ENCODE measurements at places on chromosomes 2 and 18.

DNA sequence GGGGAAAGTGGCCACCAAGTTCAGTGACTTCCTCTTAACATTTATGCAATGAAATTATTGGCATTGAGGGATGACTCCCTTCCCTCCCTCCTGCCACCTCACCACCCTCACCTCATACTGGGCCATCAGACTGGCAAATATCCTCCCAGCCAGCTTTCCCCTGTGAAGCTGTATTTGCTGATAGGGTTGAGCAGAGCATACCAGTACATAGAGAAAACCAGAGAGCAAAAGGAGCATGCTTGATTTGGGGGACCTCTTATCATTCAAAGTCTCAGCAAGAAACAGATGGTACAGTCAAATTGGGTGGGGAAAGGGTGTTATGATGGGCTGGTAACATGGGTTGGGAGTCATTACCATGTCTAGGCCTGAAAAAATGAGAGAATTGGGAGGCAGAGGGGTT is 19.1 kb upstream of the B3GNT2 start:
- DNase-seq, result no peak

- no peak for DNase-seq
These were observed 1150.9 kb downstream of the RPIA start for GRCh38 chr2:89842180-89842908.

DNA sequence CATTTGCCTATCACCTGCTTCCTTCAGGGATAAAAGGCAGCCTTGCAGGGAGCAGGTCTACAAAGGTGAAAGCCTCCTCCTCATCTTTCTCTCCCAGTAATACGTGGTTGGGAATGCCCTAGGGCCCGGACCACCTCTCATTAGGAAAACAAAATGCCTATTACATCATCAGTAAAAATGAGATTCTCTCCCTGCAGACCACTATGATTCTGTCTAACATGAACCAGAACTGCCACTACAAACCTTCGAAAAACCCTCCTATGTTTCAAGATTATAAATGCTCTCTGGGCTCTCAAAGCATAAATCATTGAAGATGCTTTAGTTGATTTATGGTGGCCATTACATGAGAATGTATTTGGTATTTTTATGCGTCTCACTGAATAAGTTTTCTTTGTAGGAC is 108.4 kb upstream of the ARL5A start:
- no peak for DNase-seq

DNA sequence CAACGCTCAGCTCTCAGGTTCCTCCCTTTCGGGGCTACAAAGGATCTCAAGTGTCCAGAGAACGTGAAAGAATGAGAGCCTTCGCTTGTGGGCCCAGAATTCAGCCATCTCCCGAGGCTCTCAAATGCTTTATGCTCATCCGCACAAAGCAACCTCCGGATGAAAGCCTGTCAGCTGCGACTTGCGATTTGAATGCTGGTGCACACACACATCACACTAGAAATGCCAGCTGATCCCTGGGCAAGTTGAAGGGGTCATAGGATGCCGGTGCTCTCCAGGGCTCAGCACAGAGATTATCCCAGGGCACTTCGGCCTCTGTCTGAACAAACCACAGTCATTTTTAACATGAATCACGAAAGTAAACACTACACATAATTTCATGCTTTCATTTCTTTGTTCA is 141.8 kb upstream of the MYT1L start:
- DNase-seq, result no peak

- no peak for DNase-seq
These were observed 24.3 kb downstream of the RNU4ATAC start for GRCh38 chr2:121555008-121555407.

GRCh38 chr2:98614024-98614739 is 5.8 kb downstream of the UNC50 start:
- no peak for DNase-seq

DNA sequence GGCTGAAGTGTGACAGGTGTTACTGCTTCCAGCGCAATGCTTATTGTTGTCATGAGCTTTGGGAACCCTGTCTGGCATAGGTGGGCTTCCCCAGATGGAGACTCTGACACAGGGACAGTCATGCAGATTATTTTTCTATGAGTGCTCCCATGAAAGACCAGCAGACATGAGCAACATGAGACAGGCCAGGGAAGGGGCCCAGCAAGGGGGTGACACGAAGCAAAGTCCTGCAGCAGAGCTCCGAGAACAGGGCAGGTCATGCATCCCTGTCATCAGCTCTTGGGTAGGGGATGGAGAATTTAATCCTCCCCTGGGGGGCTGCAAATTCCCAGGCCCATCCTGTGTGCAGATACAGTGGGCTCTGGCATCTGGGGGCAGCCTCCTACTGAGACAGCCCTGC is 77.4 kb downstream of the CTAGE1 start:
- DNase-seq, result no peak

DNA sequence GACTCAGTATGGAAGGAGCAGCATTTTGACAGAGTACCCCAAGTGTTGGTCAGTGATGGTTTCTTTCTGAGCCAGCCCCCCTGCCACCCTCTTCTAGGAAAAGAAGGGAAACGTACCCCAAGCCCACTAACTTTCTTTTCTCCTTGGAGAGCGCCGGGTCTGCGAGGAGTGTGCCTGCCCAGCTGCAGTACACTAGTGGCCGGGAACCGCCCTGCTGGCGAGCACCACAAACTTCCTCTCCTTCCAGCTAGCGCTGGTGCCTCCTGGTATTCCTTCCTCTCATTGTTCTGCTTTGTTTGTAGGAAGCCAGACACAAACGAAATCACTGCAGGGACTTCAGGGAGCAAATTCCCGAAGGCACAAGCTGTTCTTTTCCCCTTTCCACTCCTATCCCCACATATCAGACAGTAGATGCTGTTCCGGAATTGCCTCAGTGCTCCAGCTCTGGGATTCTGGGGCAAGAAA is 1.8 kb downstream of the CCDC85A start:
- no peak for DNase-seq

DNA sequence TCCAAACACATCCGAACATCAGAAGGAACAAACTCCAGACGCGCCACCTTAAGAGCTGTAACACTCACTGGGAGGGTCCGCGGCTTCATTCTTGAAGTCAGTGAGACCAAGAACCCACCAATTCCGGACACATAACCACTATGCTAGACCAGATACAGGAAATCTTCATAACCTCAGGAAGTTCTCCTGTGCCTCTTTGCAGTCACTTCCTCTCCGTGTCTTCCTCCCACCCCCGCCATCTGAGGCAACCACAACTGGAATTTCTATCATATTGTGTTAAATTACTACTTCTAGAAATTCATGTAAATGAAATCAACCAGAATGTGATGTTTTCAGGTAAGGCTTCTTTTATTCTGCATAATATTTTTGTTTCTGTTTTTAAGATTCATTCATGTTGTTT is 631.0 kb upstream of the NXPH2 start:
- DNase-seq, result no peak

DNA sequence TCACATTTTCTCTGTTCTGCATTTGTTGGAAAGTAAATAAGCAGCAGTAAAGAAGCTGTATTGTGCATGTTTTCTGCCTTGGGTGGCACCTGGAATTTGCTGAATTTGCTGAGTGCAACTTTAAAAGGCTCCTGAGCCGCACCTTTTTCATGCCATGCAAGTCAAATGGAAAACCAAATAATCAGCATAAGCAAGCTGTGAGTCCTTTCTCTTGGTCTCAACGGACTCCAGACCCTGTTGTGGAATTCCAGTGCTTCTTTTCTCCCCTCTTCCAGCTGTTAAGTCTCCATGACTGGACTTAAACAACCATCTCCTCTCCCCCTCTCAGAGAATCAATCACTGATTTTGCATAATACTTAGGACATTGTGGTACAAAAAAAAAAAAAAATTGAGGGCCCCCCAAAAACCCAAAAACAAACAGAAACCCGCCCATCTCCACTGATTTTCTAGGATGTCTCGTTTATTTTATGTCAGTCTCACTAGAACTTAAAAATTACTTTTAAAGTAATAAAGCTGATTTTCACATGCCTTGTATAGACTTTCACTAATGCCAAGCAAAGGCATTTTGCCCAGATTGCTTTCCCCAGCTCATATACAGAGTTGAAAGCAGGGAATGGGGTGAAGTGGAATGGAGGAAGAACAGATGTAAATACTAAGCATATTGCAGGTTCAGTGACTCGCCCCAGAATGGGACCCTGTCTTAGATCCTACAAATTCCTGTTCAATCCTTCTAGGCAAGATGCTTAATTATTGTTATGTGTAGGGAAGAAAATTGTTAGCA is 5.1 kb upstream of the CETN1 start:
- DNase-seq, result no peak

DNA sequence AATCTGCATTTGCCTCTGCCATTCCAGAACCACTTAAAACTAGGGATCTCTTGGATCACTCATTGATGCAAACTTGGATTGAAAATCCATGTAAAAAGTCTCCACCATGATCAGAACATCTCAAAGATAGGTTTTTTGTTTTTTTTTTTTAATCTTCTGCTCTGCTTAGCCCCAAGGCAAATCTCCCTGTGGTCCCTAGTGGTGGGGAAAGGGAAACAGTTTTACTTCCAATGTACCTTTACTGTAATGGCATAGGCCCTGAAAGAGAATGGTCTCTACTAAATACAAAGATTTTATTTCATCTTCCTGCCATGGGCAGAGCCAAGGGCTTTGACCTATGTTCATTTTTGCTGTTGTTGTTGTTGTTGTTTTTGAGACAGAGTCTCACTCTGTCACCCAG is 78.4 kb downstream of the KANSL1L start:
- DNase-seq, result no peak

GRCh38 chr2:160432633-160433032 is 61.0 kb downstream of the RBMS1 start:
- no peak for DNase-seq

DNA sequence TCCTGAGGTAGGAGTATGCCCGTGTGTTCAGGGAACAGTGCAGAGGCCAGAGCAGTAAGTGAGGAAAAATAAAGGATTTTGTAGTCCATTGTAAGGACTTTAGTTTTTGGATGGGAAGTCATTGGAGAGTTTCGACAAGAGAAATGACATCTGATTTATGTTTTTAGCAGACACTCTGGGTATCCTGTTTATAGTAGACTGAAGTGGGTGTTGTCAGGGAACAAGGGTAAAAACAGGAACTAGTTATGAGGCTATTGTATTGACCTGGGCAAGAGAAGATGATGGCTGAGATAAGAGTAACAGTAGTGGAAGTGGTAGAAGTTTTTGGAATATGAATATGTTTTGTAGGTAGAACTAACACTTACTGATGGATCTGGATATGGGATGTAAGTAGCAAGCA is 59.8 kb downstream of the GTF2A1L start:
- no peak for DNase-seq

DNA sequence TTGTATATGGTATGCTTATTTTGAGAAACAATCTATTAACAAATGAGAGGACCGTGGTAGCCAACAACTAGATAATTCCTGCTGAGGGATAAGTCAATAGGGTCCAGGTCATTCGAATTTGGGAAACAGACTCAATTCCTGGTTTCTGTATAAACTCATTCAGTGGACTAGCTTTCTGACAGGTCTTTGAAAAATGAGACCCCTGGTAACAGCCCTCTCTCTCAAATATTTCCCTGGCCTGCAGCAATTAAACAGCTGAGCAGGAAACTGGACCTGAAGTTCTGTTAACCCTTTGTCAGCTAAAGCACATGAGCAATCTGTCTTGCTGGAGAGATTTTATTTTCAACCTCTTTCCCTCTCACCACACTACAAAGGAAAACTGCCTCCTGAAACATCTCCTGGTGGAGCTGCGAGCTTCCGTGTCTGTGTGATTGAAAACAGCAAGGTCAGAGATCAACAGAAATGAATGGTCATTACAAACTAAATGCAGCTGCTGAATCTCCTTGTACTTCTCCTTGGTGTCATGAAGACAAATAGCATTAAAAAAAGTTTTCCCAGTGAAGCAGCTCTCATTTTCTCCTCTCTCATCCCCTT is 70.3 kb upstream of the CCDC85A start:
- DNase-seq, result no peak

DNA sequence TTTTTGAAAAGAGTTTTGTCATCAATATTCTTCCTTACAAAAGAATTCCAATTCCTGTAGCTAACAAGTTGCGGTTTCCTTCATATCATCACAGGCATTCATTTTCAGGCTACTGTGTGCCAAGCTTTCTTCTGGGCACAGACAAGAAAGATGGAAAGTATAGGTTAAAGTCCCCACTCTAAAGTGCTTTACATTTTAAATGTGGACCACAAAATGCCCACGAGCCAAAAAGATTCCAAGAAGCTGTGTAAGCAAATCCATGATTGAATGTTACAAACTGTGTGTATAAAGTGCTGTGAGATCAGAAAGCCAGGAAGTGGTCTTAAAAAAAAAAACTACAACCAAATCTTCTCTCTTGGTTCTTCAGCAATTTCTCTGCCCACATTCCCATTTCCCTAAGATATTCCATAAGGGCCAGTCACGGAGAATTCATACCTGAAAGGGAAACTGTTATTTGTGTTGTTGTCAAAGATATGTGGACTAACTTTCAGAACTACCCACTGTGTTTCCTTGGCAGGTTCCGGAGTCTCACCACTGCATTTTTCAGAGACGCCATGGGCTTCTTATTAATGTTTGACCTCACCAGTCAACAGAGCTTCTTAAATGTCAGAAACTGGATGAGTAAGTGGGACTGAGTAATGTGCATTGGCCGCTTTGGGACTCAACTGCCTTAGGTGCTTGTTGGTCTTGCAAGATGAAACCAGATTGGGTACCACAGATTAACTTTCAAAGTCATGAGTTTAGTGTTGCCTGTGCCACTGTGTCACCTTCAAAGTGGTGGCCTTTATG is 55.7 kb downstream of the RAB27B start:
- no peak for DNase-seq

DNA sequence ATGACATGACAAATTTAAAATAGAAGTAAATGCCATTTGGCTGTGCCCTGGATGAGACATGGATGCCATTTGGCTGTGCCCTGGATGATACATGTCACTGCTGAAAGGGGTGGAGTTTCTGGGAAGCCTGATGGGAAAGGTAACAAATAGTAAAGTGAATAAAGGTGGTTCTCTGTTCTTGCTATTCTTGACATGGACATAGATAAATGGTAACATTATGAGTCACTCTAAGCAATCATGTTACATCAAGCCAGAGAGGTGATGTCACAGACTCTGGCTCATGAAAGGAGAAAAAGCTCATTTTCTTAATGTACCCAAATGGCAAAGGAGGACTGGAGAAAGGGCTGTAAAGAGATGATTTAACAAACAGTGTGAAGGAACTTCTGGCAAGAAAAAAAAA is 86.4 kb downstream of the EML6 start:
- DNase-seq, result no peak

DNA sequence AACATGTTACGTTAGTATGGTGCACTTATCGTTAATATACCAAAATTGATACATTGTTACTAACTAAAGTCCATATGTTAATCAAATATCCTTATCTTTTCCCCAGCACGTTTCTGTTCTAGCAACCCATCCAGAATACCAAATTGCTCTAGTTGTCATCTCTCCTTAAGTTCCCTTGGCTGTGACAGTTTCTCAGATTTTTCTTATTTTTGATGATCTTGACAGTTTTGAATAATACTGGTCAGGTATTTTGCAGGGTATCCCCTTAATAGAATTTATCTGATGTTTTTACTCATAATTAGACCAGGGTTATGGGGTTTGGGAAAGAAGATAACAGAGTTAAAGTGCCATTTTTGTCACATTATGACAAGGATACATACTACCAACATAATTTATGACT is 47.8 kb downstream of the TFPI start:
- DNase-seq, result no peak

- DNase-seq, result no peak
These were observed 118.6 kb downstream of the MCFD2 start for GRCh38 chr2:46796843-46797625.

Data from stimulated activated CD4-positive, alpha-beta T cell treated with anti-CD3 and anti-CD28 coated beads, TNF-alpha, amount 100 ng/mL, for 1 hour (primary cell).